ENCODE measurements at places on chromosomes 5 and 9.

GRCh38 chr5:123351240-123351639 lies 72.0 kb downstream of the CEP120 start:
- no peak overlapping the region for H3K27ac ChIP-seq
- no peaks in the 10 kb centered on the region for H3K27me3 ChIP-seq
- DNase-seq, result no peak
- H3K4me1 ChIP-seq, result no peaks in the 10 kb centered on the region
- no peak overlapping the region for H3K4me3 ChIP-seq

GRCh38 chr5:150396267-150396666 lies 16.4 kb downstream of the CD74 start:
- H3K27ac ChIP-seq, result no peak overlapping the region
- H3K27me3 ChIP-seq, result no peaks in the 10 kb centered on the region
- DNase-seq, result no peak
- peaks cover 99% of the 10 kb centered on the region for H3K36me3 ChIP-seq
- no peak overlapping the region for H3K4me3 ChIP-seq

- peaks cover 3% of the 10 kb centered on the region for H3K4me1 ChIP-seq
- H3K27me3 ChIP-seq, result no peaks in the 10 kb centered on the region
- no peak overlapping the region for H3K4me3 ChIP-seq
- peaks cover 22% of the 10 kb centered on the region for H3K36me3 ChIP-seq
- DNase-seq, result peak; percentile 43
Observed at GRCh38 chr9:89408628-89409101, 89.2 kb downstream of the SEMA4D start.

DNA sequence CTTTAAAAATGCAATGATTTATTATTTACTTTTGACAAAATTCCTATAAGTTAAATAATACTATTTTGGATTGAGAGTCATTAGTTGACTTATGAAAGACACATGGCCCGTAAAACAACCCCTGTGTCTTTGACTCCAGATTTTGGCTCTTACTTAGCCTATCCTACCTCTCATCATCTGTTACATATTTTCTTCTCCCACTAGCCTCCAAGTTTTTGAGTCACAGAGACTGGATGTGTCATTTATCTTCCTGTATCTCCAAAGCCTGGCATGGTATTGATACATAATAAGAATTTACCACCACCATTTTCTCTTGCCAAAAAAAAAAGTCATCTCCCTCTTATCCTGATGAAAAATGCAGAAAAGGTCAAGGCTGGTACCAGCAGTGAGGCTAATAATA lies 99.9 kb downstream of the GABRB2 start:
- no peaks in the 10 kb centered on the region for H3K27me3 ChIP-seq
- no peak overlapping the region for H3K27ac ChIP-seq
- no peak overlapping the region for H3K4me3 ChIP-seq
- DNase-seq, result no peak
- no peaks in the 10 kb centered on the region for H3K36me3 ChIP-seq

GRCh38 chr5:39716532-39717028 lies 291.8 kb upstream of the DAB2 start:
- no peaks in the 10 kb centered on the region for H3K36me3 ChIP-seq
- H3K4me1 ChIP-seq, result peaks cover 19% of the 10 kb centered on the region
- no peaks in the 10 kb centered on the region for H3K27me3 ChIP-seq
- no peak overlapping the region for H3K27ac ChIP-seq
- no peak overlapping the region for H3K4me3 ChIP-seq

GRCh38 chr9:137843355-137843754 lies 34.2 kb upstream of the CACNA1B start:
- H3K4me3 ChIP-seq, result no peak overlapping the region
- H3K27me3 ChIP-seq, result no peaks in the 10 kb centered on the region
- H3K36me3 ChIP-seq, result peaks cover 4% of the 10 kb centered on the region

All from stomach (tissue), 19 donors.